Hippocampal formation (tissue), 2 donors: ENCODE measurements at places on chromosomes 1 and 21.

- DNase-seq, result no peak
Measured at GRCh38 chr1:109281680-109282496, 1.1 kb downstream of the PSRC1 start.

DNA sequence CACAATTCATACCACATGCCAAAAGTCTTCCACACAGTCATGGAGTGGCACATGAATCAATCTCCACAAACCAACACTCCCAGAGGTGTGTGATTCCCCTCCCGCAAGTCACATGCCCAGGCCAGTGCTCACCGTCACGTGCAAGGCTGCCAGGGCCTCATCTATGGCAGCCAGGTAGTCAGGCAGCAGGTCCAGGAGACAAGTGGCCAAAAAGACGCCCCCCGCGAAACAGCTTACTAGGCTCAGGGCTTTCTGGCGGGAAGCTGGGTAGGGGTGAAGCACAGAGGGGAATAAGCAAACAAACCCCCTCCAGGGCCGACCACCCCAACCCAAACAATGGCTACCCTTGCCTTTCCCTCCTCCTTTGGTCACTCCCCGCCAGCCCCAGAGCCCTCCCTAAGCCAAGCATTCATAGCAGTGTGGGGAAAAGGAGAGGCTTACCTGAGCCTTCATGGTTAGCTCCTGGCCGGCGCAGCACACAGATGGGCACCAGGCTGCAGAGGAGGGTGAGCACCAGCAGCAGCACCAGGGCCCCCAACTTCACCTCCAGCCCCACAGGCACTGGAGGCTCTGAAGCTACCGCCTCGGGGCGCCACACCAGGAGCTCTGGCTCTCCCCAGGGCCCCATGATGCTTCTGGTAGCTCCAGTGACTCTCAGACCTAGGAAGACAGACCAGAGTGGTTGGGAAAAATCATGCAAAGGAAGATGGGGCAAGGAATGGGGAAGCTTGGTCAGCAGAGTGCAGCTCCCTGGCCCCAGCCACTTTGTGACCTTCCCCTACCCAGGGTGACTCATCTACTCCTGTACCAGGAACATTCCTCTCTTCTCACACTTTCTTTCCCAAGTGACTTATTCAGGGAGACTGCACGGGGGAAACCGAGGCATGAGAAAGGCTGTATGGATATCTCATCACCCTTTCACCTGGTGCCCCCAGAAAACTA is 978 bp downstream of the SLC39A1 start:
- no peak for DNase-seq

- peak; percentile 78 for DNase-seq
Measured at GRCh38 chr1:200362421-200362820, 47.4 kb downstream of the ZNF281 start.

DNA sequence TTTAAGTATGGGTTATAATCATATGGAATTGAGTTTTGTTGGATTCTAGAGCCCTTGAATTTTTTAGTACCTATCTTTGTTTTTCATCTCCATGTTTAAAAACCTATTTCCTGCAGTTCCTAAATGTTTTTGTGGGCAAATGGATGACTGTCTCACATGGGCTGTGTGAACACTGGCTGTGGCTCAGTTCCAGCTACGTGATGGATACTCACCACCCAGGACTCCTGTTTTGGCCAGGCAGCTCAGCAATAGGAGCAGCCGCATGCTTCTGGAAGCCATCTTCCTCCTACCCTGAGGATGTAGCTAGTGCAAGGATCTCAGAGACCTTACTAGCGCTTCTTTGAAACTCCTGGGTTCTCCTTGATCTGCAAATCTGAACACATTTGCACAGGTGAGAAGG is 2.8 kb downstream of the REG4 start:
- no peak for DNase-seq

DNA sequence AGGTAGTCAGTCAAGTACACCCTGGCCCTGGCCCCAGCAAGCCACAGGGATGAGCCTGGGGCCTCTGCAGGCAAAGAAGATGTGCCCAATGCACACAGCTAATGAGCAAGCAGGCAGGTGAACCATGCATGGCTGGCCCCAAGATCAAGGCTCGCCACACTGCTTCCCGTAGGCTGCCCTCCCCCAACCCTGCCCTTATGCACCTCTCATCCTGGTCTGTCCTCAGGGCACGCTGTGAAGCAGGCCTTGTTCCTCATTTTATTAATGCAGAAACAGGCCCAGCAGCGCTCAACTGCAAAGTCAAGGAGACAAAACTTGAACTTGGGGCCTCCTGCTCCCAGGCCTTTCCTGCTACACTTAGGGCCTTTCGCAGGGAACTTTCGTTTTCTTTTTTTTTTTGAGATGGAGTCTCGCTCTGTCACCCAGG is 35.6 kb upstream of the ID3 start:
- DNase-seq, result no peak

DNA sequence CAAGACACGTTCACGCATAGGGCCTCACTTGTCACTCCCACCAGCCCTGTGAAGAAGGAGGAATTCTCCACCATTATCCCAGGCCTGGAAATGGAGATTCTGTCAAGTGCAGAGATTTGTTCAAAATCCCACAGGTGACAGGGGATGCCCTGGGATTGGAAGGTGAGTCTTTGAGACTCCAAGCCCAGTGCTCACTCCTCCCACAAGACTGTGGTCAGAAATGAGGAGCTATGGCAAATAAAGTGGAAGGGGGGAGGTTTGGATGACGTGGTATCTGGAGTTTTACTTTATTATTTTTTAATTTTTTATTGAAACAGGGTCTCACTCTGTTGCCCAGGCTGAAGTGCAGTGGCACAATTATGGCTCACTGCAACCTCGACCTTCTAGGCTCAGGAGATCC is 12.8 kb upstream of the FOXO6 start:
- no peak for DNase-seq

GRCh38 chr1:242877229-242877628 is 352.7 kb upstream of the PLD5 start:
- no peak for DNase-seq

- no peak for DNase-seq
Measured at GRCh38 chr1:198713081-198713480, 74.2 kb downstream of the PTPRC start.

GRCh38 chr1:95311014-95311413 is 77.0 kb downstream of the RWDD3 start:
- no peak for DNase-seq
